ENCODE measurements at places on chromosomes 3 and 15.

- DNase-seq = no peak
Observed at GRCh38 chr3:95200384-95200783, 1137.5 kb downstream of the NSUN3 start.

DNA sequence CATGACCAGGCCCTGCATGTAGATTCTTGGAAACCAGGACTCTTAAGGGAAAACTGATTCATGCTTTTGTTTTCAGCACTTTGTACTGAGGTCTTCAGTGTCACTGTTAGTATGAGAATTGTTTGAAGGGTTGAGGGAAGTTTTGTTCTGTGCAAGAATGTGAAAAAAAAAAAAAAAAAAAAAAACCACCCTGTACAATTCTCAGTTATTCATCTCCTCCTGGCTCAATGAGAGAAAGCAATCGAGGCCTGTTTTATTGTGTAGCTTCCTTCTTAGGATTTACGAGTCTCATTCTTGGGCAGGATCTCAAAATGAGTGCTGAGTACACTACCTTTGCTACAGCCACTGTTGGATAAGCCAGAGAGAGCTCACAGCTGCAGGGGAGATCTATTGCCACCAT lies 469.5 kb downstream of the CNTN4 start:
- DNase-seq = no peak

DNA sequence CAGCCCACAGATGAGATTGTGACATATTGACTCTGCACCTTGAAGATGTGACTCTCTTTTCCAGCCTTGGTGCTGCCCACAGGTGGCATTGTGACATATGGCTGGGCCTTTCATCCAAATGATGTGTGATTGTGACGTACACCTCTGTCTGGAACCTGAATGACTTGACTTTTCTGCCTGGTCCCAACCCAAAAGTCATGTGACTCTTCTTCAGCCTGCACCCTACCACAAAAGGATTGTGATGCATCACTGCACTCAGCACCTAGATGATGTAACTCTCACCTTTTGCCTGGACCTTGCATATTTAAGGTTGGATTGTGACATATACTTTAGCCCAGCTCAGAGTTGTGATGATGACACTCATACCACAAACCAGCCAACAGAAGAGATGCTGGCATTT lies 204.5 kb downstream of the OCA2 start:
- DNase-seq = no peak

- DNase-seq = no peak
Observed at GRCh38 chr3:150344079-150344759, 63.9 kb upstream of the TSC22D2 start.

DNA sequence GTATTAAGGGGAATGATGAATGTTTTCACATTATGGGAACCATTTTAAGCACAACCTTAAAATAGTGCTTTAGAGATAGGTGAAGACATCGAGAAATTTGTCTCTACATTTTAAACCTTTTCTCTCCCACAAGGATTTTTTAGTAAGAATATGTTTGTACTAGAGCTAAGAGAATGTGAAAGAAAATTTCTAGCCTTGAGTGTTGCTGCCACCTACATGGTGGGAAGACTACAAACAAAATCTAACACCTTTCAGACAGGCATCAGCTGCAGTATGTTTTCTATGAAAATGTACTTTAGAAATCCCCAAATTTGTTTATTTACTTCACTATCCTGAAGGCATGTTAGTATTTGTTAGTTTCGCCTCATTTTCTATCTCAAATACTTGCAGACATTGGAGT lies 247.4 kb downstream of the WDR72 start:
- DNase-seq = no peak

GRCh38 chr3:123449102-123449996 lies 459 bp upstream of the ADCY5 start:
- DNase-seq = no peak

GRCh38 chr3:132783152-132783551 lies 60.9 kb upstream of the NPHP3 start:
- no peak for DNase-seq

DNA sequence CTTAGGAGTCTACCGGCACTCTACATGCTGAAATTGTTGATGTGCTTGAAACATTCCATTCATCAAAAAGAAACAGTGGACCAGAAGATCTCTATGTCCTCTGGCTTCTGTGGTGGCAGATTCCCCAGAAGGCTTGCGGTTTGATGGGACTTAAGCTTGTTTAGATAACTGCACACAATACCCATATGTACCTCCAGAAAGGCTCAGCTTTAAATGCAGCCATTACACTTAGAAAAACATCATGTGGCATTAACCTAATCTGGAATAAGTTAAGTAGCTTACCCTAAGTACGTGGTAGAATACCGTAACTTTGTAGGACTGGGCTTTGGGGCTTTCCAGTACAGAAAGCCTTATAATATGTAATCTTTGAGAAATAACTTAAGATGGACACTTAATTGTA lies 187.3 kb downstream of the RBMS3 start:
- DNase-seq = no peak

DNA sequence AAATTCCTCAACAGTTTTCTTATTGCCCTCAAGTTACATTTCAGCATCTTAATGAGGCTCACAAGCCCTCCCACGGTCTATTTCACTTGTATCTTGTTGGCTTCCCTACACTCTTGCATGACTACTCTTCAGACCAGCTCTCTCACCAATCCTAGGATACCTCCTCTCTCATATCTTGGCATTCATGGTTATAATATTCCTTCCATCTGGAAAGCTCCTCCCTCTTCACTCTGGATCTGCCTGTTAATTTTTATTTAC lies 8.5 kb upstream of the CCDC80 start:
- DNase-seq = no peak

DNA sequence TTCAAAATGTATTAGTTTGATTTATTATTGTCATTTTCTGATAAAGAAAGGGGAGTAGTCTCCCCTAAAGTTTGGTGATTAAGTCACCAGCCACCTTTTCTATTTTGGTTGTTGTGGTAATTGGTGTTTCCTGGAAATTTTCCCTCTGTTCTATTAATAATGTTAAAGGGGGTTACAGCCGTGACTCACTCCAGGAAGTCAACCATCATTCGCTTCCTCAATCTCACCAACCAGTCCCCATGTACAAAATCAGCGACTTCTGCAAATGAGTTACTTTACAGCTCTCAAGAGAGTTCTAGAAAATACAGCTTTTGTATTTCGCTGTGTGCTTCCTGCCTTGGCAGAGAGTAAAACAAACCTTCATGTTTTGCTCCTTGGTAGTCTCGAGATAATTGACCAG lies 285.1 kb downstream of the LPP start:
- no peak for DNase-seq

GRCh38 chr15:91345736-91346135 lies 245.7 kb downstream of the SV2B start:
- no peak for DNase-seq

DNA sequence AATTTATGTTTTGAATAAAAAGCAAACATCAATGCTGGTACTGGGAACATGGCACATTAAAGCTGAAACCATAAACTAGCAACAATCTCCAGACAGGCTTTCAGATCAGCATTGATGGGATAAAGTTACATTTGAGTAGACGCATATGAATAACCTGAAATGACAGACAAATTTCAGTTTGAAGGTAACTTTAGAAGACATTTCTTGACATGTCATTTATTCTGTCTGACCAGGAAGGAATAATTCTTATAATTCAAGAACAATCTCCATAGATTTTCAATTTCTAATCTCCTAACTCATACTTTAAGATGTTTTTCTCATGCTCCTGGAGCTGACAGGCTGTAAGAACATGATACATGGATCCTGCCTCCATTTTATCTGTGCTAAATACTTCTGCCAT lies 69.8 kb downstream of the PLCH1 start:
- no peak for DNase-seq

GRCh38 chr3:28399206-28399605 lies 50.6 kb upstream of the AZI2 start:
- no peak for DNase-seq

- DNase-seq = peak; percentile 89
Observed at GRCh38 chr3:12135029-12135657, 23.6 kb downstream of the TIMP4 start.

GRCh38 chr3:69774029-69774428 lies 34.8 kb downstream of the MITF start:
- DNase-seq = peak; percentile 72

- no peak for DNase-seq
Observed at GRCh38 chr15:36079021-36079420, 500.4 kb upstream of the CDIN1 start.

DNA sequence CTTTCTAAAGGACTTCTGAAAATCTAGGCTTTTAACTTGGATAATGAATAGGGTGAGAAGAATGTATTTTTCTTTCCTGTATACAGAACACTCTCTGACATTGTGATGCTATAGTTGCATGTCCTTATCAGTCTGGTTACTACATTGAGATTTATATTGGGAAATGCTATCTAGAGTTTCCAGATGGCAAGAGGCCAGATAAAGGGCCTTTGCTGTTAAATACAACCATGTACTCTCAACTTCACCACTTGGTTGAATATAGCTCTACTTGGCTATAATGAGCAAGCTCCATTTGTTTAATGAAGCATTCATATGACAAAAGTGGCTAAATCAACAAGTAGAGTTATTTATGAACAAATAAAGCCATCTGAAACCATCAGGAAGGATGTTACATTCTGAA lies 91.0 kb downstream of the IGSF11 start:
- no peak for DNase-seq

GRCh38 chr3:179853176-179853575 lies 183.6 kb downstream of the PEX5L start:
- no peak for DNase-seq

DNA sequence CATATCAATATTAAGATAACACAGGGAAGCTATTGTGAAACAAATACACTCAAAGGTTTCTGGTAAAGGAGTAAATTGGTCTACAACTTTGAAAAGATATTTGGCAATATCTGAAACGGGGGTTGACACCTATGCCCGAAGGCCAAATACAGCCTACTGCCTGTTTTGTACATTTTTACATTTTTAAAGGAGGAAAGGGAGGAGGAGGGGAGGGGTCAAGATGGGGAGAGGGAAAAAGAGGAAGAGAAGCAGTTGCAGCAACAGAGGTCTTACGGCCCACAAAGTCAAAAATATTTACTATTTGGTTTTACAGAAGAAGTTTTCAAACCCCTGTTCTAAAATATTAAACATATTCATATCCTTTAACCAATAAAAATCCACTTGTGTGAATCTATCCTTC lies 94.2 kb downstream of the FMN1 start:
- DNase-seq = no peak

GRCh38 chr15:38631119-38632075 lies 66.8 kb upstream of the RASGRP1 start:
- no peak for DNase-seq

DNA sequence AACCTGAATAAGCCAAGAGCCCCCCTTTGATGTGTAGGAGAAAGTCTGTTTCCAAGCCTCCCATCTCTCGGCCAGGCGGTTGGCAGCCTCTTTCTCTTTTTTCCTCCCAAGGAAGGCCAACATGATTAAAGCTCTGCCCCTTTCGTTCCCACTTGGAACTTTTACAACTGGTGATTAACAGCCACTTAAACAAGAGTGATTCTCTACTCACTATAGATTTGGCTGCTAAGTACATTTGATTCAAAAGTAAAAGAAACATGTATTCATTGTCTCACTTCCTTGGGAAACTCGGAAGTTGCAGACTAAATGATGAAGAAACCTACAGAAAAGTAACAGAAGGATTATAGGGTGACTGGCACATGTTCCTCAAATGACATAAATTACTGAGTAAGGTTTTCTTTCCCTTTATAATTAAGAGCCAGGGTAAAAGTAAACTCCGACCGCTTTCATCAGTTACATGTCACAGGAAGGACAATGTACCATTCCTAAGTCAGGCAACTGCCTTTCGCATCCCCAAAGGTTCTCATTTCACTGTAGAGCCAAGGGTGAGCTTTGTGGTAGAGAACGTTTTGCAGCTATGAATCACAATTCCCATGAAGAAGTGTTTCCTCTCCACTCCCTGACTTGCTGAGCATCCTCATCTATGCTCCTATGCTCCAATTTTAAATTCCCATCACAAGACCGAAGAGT lies 72.7 kb downstream of the MB21D2 start:
- no peak for DNase-seq

DNA sequence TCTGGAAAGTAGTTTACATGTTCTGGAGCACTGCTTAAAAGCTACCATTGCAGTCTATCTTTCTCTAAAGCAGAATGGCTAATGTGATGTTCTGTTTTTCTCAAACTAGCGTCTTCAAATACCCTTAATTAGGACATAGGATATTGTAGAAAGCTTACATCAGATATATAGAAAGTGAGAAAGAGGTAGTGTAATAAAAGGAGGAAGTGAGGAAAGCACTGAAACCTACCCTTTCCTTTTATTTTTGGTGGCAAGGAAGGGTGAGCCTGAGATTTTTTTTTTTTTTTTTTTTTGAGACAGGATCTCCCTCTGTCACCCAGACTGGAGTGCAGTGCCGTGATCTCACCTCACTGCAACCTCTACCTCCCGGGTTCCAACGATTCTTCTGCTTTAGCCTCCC lies 9.4 kb downstream of the SENP2 start:
- no peak for DNase-seq

GRCh38 chr3:27141668-27142067 lies 227.5 kb downstream of the NEK10 start:
- DNase-seq = no peak

GRCh38 chr15:67135494-67135893 lies 70.1 kb downstream of the SMAD3 start:
- DNase-seq = no peak

GRCh38 chr3:48662753-48663488 lies at the start of gene CELSR3:
TSS of gene CELSR3 (minus strand) at chr3:48662886. CDS start at chr3:48662634, 252 bp downstream.
- DNase-seq = no peak

GRCh38 chr3:30501526-30501925 lies 104.9 kb upstream of the TGFBR2 start:
- DNase-seq = no peak

DNA sequence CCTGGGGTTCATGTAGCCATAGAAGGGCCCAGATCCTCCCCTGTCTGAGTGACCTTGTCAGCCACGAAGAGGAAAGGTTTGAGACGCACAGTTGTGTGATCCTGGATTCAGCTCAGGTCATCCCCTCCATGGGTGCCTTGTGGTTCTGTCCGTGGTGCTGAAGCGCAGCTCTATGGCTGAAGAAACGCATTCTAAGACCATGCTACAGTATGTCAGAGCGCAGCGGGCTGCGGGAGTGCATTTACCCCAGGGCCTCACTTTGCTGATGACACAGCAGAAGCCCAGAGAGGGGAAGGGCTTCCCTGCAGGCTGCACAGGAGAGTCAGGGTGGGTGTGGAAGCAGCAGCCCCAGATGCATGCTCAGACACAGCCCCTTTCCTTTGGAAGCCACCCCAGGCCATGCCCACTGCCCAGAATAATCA lies 68.8 kb upstream of the IQSEC1 start:
- peak; percentile 49 for DNase-seq
